ENCODE measurements at places on chromosomes 2 and 18.
A peak's percentile ranks its signal among the peaks of the same experiment; 100 is the strongest.

- DNase-seq, result no peak
Observed at GRCh38 chr2:28521663-28522062, 25.8 kb downstream of the PLB1 start.

DNA sequence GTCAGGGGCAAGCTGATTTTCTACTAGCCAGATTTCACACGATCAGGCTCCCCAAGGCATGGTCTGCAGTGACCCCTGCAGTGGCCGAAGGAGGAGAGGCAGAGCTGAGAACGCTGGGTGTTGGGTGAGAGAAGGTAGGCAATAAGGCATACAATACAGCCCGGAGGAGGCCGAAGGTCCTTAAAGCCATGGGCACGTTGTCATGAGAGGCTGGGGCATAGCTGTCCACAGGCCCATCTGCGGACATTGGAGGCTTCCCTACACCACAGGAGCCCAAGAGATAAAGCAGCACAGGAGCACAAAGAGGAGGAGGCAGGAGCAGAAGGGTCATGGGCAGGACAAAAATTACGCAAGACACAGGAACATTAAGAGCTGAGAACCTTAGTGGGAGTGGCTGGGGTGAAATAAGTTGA lies 16.7 kb upstream of the BZW1 start:
- DNase-seq, result no peak

GRCh38 chr2:173612354-173612753 lies 257.7 kb downstream of the CDCA7 start:
- DNase-seq, result no peak

- DNase-seq, result no peak
Observed at GRCh38 chr2:234500394-234501006, 3.6 kb upstream of the ARL4C start.

- DNase-seq, result no peak
Observed at GRCh38 chr18:10953672-10954071, 195.7 kb downstream of the PIEZO2 start.

- DNase-seq, result no peak
Observed at GRCh38 chr2:179424571-179424970, 159.9 kb upstream of the SESTD1 start.

DNA sequence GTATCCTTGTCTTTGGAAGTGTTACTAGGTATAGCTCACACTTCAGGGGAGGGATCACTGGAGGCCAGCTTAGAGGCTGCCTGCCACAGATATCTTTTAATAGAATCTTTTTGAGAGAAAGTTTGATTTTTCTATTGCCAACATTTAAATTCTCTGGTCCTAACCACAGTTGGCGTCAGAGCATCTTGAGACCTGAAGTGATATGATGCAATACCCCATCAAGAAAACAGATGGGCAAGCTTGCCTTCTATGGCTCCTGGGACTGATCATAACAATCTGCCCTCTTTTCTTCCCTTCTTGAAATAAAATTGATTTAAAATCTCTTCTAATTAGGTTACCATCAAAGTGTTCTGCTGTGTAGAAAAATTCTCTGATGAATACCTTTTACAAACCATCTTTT lies 105.5 kb upstream of the ACKR3 start:
- DNase-seq, result no peak

DNA sequence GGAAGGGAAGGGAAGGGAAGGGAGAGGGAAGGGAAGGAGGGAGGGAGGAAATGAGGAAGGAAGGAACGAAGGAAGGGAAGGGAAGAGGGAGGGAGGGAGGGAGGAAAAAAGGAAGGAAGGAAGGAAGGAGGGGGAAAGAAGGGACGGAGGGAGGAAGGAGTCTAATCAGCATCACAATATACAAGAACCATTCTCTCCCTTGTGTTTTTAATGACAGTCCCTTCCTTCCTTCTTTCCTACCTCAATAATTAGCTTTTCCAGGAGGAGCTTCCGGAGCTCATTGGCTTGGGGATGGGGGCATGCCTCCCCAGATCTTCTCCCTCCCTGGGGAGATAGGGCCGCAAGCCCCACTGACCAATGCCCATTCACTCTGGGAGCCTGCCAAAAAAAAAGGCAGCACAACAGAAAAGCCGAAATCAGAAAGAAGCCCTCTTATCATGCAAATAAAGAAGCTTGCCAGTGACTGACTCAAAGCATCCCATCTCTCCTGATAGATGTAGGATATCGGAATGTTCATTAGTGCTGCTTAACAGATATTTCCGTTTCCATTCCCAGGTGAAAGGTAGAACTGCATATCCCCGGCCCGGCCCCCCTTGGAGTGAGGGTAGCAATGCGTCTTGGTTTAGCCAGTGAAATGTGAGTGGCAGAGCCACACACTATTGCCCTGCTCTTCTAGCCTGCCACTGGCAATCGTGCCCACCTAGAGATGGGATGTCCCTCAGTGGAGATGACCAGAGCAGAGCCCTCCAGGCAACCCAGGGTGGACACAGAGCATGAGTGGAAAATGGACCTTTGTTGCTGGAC lies 17.8 kb upstream of the SMAD7 start:
- no peak for DNase-seq

DNA sequence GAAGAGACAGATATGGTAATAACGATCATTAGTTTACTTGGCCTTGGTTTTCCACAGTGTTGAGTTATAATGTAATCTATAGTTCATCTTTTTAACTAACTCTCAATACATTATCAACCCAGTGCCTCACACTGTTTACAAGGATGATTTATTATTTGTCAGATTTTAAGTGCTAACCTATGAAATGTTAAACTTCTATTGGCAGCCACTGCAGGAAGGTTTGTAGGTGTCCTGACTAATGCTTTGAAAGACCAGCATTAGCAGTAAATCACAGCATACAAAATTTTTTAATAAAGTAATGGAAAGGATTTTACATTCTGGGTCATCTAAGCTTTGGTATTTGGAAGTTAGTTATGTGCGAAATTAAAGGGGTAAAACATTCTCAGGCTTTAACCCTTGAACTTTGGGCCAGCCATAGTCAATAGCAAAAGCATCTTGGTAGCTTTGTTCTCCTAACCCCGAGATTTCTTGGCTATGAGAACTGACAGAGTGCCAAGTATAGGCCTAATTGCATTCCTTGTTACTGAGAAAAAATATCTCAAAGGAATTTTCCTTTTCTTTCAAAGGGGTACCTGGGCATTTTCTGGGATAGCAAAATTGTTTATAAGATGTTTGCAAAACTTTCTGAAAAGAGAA lies 30.6 kb downstream of the SPATS2L start:
- no peak for DNase-seq

GRCh38 chr2:235914756-235915155 lies 253.4 kb downstream of the GBX2 start:
- DNase-seq, result no peak

GRCh38 chr2:150944315-150944714 lies 317.3 kb downstream of the RBM43 start:
- no peak for DNase-seq

DNA sequence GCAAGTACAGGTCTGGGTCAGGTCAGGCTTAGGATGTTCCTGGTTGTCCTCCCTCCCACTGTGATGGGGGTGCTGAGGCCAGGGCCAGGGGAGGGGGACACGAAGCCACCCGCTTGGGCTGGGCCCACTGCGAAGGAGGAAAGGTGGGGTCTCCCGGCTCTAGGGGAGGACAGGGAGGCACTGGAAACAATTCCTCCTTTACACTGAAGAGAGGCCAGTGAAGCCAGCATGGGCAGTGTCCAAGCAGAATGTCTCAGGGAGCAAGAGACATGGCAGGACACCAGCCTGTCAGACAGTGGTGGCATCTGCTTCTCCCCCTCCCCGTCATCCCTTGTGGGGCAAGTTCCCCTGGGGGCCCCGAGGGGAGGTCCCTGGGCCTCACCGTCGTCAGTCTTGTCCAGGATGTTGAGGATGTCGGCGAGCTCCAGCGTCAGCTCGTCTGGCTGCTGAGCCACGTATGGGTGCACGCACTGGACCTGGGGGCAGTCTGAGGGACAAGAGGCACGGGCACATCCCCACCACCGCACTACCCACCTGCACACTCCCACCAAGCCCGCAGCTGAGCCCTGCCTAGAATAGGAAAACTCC lies 10.8 kb downstream of the SNORC start:
- no peak for DNase-seq

DNA sequence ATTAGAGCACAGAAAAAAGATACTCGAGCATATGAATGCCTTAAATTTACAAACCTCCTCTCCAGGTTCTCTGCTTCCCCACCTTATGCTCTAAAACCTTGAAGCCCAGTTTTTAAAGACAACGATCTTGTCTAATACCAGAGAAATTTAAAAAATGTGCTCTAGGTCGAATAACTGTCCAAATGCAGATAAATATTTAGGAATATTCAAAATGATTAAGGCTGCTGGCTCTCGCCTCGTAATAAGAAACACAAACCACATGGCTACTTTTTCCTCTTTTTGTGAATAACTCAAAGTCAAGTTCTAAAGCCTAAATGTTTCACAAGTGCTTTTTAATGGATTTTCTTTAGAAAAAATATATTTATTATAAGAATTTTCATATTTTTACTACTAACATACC lies 101.3 kb downstream of the SATB2 start:
- DNase-seq, result no peak

DNA sequence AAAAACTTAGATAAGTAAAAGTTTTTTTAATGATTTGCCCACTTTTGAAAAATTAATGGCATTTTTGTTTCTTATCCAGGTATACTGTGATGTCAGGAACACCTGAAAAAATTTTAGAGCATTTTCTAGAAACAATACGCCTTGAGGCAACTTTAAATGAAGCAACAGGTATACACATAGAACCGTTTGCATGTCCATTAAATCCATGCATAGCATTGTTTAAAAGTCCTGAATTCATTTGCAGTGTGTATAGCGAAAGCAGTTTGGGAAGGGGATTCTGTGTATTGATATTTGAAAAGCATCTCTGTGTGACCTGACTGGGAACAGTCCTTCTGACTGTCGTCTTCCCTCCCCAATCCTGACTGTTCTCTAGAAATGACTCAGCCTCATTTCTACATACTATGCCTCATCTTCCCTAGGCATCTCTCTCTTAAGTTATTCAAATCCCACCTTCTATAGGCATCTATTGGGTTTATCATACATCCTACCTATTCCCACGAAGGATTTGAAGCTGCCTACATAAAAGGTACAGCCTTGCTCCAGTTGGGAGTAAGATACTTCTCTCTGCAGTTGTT lies 79.2 kb upstream of the MAP3K20 start:
- no peak for DNase-seq

GRCh38 chr2:17830053-17831034 lies 14.1 kb downstream of the MSGN1 start:
- peak; percentile 25 for DNase-seq

GRCh38 chr2:114010001-114010400 lies 120.1 kb downstream of the ACTR3 start:
- no peak for DNase-seq

DNA sequence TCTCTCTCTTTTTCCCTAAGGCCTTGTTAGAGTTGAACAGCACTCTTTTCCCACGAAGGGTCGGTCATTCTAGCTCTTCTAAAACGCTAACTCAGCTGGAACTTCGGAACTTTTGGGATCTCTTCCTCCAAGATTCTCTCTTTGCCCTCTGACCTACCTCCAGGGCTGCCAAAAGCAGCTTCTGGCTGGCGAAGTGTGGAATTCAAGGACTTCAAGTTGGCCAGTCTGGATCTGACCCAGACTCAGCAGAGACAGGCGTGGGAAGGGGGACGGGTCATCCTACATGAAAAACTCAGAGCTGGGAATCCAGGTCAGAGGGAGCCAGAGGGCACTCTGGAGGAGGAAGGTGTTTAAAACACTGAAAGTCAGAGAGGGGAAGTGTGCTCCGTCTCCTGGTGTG lies 305.5 kb upstream of the HDAC4 start:
- DNase-seq, result no peak

GRCh38 chr18:26386441-26386840 lies 160.2 kb downstream of the TAF4B start:
- DNase-seq, result no peak

- DNase-seq, result no peak
Observed at GRCh38 chr2:168087401-168087800, 160.0 kb downstream of the STK39 start.

DNA sequence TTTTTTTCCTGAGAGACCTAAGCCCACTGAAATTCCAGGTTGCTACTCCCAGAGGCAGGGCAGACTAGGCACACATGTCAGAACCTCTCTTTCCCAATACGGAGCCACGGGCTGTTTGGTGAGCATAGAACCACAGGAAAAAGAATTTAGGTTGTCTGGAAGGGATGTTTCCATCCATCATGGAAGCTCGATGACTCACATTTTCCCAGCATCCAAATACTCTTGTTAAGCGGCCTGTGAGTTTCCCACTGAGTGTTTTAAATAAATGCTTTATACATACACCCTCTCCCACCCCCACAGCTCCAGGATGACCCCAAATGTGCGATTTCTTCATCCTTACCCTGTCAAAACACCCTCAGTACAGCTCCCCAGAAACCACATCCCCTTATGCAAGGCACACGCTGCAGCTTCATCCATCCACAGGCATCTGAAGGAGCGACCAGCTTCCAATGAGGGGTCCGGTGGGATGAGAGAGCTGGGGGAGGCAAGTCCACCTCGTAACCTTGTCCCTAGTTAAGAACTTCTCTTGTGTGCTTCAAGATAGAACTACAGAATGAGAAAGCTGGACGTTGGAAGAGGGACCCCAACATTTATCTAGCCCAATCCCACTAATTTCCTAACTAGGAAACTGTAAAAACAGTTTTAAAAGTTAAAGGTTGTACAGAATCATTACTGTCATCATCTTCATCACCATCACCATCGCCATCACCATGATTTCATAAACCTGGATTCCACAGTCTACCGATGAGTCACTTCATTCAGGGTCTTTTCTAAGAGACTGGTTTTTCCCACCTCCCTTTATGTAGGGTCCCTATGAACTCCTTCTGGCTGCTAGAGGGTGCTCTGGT lies 63.5 kb upstream of the FZD7 start:
- DNase-seq, result no peak

GRCh38 chr2:140085674-140086073 lies 1305.5 kb upstream of the NXPH2 start:
- no peak for DNase-seq

GRCh38 chr2:74599676-74600075 lies 45.2 kb downstream of the DOK1 start:
- no peak for DNase-seq

DNA sequence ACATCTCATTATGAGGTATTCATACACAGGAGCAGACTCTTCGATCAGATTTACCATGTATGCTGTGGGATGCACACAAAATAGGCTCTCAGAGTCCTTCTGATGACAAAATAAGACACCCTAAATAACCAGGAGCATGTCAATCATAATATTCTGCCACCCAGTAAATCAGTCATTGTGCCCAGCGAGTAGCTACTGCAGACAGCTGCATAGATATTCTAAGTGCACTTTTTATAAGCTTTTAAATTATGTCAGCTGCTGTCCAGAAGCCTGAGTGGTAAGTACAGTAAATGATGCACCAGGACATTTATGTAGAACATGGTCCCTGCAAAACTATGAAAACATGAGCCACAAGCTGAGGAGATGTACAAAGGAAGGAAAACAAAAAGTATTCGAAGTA lies 102.9 kb downstream of the CCDC141 start:
- no peak for DNase-seq
